AG08396 (cell line): ENCODE measurements at places on chromosomes 16 and 17.

DNA sequence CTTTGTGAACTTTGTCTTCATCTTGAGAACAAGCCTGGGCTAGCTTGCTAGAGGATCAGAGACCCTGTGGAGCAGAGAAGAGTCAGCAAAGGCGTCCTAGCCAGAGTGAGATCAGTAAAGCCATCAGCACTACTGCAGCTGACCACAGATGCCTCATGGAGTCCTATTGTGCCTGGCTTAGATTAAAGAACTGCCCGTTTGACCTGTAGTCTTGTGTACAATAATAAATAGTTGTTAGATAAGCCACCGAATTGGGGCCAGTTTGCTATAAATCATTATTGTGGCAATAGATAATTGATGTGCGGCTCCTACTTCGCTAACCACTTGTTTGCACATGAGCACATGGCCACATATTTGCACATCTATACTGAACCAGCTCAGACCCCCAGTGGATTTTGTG is 103.0 kb downstream of the CYLD start:
- DNase-seq, result no peak

DNA sequence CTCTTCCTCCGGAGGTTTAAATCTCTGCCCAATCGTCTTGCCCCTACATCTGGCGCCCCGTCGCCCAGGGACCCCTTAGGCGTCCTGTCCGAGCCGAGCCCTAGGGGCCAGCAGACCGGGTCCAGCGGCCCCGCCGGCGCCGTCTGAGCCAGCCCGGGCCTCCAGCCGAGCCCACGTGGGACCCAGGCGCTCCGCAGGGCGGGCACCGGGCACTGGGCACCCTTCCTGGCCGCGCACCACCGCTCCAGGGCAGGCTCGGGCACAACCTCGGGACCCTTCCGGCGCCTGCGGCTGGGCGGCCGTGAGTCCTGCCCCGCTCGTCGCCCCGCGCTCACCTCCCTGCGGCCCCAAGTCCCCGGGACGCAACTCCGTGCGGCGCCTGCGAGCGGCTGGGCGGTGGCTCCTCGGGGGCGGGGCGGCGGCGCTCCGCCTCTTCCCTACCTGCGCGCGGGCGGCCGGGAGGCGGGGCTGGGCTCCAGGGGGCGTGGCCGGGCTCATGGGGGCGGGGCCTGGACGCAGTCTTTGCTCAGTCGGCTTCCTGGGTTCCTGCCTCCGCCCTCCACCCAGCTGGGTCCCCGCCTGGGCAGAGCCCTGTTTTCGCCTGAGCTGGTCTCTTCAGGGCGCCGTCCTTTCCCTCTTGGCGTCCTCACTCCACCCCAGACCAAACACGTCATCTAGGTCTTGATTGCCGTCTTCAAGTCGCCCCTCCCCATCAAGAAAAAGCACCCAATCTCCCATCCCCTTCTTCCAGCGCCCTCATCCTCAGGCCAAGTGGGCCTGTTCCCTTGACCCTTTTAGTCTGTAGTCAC is at the start of gene RHBDF2:
Gene RHBDF2, minus strand, starts transcription at position 406 of the 809 bp plus-strand sequence. CDS start 19,899 bp downstream, outside the sequence.
- DNase-seq, result peak; percentile 92

DNA sequence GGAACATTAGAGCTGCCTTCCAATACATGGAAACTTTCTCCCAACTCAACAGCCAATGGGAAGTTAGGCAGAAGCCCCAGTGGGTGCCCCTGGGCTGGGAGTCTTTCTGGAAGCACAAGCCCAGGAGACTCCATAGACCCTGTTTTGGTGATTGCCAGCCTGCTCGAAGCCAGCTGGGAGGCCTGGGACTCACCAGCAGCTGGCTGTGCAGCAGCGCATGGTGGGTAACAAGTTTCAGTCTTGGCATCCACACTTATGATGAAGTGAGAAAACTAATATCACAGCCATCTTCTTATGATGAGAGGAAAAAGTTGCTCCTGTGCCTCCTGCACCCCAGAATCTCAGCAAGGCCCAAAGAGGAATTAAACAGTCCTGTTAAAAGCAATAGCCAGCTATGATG is 522.5 kb upstream of the CDH5 start:
- no peak for DNase-seq

DNA sequence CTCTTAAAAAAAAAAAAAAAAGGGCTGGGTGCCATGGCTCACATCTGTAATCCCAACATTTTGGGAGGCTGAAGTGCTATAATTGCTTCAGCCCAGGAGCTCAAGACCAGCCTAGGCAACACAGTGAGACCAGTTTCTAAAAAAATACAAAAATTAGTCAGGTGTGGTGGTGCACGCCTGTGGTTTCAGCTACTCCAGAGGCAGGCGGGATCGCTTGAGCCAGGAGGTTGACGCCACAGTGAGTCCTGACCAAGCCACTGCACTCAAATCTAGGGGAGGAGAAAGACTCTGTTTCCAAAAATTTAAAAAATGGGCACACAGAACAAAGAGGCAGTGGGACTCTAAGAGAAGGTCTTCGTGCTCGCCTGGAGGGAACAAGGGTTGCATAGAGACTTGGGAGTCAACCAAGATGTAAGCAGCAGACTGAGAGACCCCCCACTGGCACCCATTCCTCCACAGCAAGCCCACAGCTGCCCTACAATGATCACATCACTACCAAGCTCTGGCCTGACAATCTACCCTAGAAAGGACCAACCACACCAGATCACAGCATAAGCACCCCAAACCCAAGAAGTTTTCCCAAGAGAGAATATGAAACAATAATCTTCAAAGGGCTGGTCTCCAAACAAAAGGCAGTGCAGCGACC is 121.6 kb downstream of the ANKRD11 start:
- DNase-seq, result no peak

- no peak for DNase-seq
Observed at GRCh38 chr16:27980919-27981700, 82.4 kb downstream of the GSG1L start.

- DNase-seq, result no peak
Observed at GRCh38 chr16:81920498-81920897, 90.8 kb downstream of the SDR42E1 start.

- DNase-seq, result no peak
Observed at GRCh38 chr16:3610698-3611145, 684 bp downstream of the SLX4 start.

- no peak for DNase-seq
Observed at GRCh38 chr16:89038221-89038721, 55.4 kb upstream of the ACSF3 start.

- no peak for DNase-seq
Observed at GRCh38 chr17:62823111-62823893, 15.2 kb upstream of the MARCHF10 start.

DNA sequence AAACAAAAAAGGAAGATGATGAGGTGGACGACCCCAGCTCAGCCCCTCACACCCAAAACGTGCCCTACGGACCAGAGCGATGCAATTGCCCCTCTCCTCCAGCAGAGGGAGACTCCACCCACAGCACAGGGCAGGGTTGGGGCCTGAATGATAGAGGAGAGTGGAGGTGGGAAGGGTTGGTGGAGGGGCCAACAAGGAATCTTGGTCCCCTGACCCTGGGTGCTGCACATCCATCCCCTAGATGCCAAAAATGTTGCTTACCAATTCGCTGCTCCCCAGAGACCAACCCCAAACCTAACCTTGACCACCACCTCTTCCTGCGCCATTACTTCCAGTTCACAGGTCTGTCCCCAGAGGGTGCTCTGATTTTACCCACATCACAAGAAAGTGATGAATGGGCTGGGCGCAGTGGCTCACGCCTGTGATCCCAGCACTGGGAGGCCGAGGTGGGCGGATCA is 12.9 kb downstream of the P2RX5 start:
- DNase-seq, result peak; percentile 81

DNA sequence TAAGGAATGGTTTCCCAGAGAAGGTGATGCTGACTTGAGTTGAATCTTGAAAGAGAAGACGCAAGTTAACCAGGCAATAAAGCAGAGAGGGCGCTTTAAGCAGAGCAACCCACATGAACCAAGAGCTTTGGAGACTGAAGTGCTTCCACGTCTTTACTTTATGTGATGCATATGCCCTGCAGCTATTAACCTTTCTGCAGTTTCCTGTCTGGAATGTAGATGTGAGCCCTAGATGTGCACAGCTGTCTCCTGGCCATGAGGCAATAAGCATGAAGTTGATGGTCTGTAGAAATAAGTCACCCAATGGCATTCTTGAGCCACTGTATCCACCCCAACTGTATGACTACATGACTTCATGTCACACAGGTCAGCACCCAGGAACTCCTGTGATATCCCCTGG is 5.7 kb upstream of the CHST4 start:
- no peak for DNase-seq

GRCh38 chr17:50627782-50628601 is 6.7 kb upstream of the ABCC3 start:
- no peak for DNase-seq

DNA sequence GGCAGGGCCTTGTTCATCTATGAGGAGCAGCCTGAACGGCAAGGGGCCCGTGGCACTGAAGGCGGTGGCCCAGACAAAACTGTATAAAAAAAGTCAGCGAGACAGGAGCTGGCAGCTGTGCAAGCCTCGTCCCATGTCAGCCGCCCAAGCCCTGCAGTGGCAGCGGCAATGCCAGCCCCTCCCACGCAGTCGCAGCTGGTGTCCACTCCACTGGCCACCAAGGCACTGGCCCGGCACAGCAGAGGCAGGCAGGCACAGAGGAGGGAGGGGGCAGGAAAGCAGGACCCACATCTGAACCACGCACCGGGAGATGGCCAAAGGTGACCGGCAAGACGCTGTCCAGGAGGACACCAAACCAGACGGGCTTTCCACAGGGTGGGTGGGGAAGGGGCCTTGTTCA is 15.9 kb upstream of the C16orf95 start:
- DNase-seq, result no peak

- peak; percentile 35 for DNase-seq
Observed at GRCh38 chr17:74454197-74455024, 12.0 kb upstream of the CD300A start.

- no peak for DNase-seq
Observed at GRCh38 chr17:64547319-64547718, 40.5 kb downstream of the CEP95 start.
